ENCODE measurements at places on chromosomes 7 and 10.
A peak's percentile ranks its signal among the peaks of the same experiment; 100 is the strongest.

DNA sequence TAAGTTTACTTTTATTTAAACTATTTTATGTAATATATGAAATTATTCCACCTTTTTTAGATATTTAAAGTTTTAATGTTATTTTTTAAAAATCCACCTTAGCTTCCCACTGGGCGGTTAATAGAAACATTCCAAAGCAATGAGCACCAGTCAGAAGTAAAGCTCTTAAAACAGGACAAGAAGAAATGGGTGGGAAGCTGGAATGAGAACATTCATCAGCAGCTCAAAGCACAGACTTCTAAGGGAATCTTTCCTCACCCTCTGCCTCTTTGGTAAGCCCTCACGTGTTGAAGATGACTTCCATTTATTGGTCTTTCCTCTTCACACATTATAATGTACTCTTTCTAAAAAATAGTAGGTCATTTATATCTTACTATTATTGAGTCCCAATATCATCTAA lies 3.1 kb downstream of the AGMO start:
- no peak for DNase-seq

DNA sequence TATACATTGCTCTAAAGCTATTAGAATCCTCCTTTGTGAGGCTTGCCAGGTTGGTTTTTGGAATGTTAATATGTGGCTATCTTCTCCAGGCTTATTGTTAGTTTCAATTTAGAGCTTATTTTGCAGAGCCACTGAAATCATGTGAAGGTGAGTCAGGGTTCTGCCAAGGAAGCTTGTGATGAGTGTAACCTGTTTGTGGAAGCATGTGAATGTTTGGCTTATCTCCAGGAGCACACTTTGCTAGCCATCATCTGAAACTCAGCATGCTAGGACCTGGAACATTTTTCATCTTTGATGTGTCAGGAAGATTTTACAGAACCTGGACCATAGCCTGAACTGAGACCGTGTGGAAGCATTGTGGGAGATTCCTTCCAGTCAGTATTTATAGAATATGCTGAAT lies 197.3 kb downstream of the PPP1R9A start:
- no peak for DNase-seq

DNA sequence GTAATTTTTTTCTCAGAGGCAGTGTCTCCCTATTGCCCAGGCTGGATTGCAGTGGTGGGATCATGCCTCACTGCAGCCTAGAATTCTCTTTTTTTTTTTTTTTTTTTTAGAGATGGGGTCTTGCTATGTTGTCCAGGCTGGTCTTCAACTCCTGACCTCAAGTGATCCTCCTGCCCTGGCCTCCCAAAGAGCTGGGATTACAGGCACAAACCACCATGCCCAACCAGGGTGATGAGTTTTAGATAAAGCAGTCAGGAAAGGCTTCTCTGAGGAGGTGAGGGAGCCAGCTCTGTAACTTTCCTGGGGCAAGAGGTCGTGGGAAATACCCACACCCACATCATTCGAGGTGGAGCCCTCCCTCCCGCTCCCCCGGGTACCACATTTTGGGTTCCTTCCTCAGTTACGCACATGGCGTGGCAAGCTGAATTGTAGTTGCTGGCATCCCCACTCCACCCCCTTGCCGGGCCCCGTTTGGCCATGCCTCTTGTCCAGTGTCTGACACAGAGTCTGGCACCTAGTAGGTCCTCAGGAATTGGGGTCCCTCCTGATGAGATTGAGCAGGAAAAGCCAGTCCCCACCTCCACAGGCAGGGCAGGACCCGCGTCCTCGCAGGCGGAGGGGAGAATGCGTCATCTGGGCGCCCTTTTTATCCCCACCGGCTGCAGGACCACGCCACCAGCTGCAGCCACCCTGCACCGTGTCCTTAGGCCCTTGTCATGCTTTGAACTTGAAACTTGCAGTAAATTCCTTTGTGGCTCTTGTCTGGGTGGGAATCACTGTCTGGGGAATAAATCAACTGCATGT lies 43.4 kb downstream of the CLIP2 start:
- DNase-seq, result no peak

DNA sequence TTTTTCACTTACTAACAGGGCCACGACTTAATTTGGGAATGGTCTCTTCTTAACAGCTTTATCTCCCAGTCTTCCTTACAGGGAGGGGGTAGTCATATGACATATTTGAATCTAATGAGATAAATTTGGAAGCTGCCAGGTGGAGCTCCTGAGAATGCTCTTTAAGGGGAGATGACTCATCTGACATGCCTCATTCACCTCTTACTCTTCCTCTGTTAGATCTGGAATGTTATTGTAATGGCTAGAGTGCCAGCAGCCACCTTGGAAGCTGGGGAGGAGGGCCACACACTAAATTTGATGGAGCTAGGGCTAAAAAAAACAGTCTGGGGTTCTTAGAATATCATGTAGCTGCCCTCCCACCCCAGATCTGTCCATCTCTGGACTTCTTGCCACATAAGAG lies 22.7 kb downstream of the HECW1 start:
- no peak for DNase-seq

GRCh38 chr7:4190010-4190981 lies 491.8 kb upstream of the FOXK1 start:
- peak; percentile 94 for DNase-seq

DNA sequence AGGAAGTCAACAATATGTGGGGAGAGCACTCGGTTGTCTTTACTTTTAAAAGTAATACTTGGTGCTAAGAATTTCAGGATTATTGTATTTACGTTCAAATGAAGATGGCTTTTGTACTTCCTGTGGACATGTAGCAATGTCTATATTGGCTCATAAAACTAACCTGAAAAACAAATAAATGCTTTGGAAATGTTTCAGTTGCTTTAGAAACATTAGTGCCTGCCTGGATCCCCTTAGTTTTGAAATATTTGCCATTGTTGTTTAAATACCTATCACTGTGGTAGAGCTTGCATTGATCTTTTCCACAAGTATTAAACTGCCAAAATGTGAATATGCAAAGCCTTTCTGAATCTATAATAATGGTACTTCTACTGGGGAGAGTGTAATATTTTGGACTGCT lies 32.7 kb downstream of the SIRT1 start:
- DNase-seq, result no peak

- no peak for DNase-seq
These were observed 17.4 kb upstream of the SLC35G1 start for GRCh38 chr10:93876381-93876780.

- DNase-seq, result no peak
These were observed 49.5 kb downstream of the CREB3L2 start for GRCh38 chr7:137952426-137952805.

DNA sequence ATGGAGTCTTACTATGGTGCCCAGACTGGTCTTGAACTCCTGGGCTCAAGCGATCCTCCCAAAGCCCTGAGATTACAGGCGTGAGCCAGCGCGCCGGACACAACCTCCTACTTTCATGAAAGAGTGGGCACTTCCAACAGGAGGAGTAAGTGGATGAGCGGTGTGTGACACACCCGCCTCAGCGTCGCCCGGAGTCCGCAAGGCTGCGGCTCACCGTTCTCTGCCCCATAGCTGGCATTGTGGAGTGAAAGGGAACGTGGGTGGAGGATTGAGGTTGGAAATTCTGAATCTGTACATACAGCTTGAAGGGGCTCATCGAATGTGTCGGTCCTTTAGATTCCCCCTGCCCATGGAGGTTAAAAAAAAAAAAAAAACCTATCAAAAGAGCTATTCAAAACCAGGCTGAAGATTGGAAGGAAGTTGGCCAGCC lies 524 bp upstream of the PRXL2A start:
- peak; percentile 26 for DNase-seq

DNA sequence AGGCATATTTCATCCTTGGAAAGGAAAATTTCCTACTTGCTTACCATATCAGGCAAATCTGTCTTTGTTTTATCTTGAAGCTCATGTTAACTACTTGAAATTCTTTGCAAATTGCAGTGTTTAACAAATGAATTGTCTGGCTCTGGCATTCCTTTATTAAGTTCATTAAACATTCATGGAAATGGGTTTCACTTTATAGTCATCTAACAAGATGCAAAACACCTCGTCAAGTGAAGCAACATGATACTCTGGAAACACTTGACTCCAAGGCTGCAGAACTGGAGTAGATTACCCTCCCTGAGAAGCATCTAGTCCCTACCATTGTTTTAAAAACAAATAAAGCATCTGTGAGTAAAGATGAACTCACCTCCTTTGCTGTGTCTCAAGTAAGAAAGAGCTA lies 1086.9 kb downstream of the NRG3 start:
- DNase-seq, result no peak

DNA sequence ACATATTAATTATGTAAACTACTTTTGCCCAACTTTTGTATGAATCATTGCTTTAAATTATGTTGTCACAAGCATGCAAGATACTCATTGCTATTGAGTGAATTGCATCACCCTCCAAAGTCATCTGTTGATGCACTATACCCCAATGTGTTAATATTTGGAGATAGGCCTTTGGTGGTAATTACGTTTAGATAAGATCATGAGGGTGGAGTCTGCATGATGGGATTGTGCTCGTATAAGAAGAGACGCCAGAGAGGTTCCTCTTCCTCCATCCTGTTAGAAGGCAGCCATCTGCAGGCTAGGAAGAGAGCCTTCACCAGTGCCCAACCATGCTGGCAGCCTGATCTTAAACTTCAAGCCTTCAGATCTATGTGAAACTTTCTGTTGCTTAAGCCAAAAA lies 95.3 kb upstream of the MAGI2 start:
- DNase-seq, result peak; percentile 46

GRCh38 chr10:34139559-34139958 lies 675.5 kb downstream of the PARD3 start:
- DNase-seq, result no peak

DNA sequence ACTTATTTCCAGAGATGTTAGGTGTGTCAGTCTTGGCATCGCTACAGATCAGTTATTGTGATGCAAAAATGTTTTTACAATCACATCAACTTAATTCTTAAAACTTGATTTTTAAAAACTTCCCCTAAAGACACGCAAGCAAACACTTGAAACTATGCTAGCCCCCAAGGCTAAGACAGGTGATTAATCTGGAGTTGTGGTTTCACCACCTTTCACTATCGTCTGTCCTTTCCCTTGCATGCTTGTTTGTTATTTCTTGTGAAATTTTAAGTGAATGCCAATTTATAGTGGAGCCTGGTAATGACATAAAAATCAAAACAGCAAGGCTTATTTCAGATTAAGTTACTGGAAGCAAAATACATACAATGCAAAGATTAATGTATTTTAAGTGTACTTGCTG lies 70.4 kb downstream of the SLC35B4 start:
- peak; percentile 48 for DNase-seq

DNA sequence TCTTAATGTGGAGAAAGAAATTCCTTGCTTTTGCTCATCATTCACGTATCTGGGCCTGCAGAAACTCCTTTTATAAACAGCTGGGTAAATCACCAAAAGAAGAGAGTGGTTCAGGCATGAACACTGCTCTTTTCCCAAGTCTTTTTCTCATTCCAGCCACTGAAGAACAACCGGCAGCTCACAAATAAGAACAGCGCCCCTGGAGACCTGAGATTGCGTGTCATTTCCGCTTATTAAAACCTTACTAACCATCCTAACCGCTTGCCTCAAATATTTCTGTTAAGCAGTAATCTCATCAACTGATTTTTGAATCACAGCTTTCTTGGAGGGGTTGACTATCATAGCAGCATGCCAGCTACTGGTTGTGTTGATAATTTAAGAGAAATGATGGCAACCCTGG lies 213.0 kb upstream of the PLXNA4 start:
- DNase-seq, result no peak

- no peak for DNase-seq
These were observed at the start of gene LANCL2 for GRCh38 chr7:55365205-55365674. Gene LANCL2, plus strand, starts transcription at chr7:55365337. Its CDS starts 689 bp downstream, at chr7:55366026.
